Fibroblast of villous mesenchyme (primary cell): ENCODE measurements at places on chromosomes 1 and 21.
A peak's percentile ranks its signal among the peaks of the same experiment; 100 is the strongest.

DNA sequence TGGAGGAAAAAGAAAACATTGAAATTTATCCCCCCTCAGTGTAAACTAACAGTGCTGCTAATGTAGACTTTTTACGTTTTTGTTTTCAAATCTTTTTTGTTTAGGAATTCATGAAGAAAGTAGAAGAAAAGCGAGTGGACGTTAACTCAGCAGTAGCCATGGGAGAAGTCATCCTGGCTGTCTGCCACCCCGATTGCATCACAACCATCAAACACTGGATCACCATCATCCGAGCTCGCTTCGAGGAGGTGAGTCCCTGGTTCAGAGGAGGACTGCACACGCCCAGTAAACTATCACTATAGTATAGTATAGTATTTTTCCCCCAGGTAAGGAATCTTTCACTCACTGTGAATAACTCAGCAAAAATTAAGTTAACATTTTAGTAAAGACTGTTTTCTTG lies 37.8 kb upstream of the BMP8A start:
- DNase-seq, result peak; percentile 85

DNA sequence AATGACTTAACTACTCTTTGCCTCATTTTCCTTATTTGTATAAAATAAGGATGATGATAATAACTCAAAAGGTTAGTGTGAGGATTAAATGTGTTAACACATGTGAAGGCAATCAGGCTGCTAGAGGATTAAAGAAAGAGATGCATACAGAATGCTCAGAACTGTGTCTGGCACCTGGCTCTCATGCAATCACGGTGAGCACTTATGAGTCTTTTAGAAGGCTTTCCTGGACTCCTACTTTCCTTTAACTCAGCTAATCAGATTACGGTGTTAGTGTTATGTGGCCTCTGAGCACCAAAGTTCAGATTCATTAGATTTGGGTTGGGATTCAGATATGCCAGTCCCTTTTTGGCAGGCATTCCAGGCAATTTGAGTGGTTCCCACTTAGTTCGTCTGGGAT lies 311.6 kb upstream of the USP24 start:
- no peak for DNase-seq

DNA sequence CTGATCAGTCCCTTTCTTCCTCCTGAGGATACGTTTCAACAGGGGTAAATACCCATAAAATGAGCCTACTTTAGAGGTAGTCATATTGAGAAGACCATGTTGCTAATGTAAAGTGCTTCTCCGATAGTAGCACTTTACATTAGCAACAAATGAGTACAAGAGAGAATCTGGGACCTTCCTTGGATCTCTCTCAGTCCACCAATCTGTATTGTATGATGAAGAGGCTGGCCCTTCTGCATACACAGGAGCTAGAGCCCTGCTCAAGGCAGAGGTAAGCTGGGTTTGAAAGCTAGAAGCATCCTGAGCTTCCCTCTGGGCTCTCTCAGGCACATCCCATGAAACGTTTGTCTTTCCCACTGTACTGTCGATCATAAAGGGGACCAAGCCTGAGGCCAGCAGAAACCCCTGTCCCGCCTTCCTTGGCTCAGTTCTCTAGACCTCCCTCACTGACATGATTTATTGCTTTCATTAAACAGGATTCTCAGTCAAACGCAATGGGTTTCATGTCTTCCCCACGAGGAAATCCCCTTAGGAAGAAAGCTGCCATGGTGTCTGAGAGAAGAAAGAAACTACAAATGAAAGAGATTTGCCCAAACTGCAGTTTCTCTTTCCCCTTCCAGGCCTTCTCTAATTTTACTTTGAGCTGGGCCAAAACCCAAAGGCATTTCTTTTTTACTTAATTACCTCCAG lies 62.8 kb upstream of the BCAR3 start:
- DNase-seq, result no peak

DNA sequence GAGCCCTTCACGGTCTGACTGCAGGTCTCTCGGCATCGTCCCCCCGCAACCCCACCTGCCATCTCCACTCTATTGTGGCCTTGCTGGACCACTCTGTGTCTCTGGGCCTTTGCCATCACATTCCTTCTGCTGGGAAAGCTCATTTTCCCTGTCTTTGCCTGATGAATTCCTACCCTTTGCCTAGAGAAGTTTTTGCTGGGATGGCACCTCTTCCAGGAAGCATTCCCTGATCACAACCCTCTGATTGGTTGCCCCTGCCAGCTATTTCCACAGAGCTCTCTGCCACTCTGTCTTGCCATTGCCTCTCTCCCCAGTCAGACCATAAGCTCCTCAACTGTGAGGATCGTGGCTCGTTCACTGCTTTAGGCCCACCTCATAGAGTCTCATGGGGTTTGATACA lies 28.9 kb upstream of the GPR37L1 start:
- DNase-seq, result no peak

DNA sequence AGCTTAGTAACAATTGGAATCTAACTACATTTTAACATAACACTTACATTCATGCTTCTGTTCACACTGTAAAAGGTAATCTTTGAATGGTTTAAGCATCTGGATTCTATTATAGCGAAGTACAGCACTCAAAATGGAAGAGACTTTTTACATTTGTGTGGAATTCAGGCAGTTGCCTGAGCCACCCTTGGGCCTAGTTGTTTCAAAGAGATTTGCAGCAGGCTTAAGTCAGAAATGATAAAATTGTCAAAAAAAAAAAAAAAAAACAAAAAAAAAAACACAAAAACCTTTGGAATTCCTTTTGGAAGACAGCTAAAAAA lies 199.9 kb downstream of the LYPLAL1 start:
- DNase-seq, result no peak

DNA sequence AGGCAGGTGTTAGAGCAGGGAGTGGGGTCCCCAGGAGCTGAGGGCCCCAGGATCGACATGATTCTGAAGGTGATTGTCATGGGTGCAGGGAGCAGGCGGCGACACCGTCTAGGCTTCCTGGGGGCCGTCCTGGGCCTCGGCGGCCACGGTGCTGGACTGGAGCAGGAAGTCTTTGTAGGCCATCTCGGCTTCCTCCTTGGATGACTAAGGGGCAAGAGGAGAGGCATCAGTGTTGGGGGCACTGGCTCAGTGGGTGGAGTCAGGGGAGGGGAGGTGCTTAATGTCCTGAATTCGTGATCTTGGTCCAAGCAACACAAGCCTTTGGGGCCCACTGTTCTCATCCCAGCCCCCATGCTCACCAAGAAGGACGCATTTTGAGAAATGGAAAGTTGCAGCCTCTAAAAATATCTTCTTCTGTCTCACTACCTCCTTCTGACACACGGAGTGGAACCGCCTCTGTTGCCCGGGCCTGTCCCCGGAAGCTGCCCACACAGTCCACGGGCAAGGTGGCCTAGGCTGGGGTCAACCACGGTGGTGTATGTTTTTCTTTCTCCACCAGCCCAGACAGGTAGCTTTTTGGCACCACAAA lies 8.6 kb upstream of the FCMR start:
- no peak for DNase-seq

DNA sequence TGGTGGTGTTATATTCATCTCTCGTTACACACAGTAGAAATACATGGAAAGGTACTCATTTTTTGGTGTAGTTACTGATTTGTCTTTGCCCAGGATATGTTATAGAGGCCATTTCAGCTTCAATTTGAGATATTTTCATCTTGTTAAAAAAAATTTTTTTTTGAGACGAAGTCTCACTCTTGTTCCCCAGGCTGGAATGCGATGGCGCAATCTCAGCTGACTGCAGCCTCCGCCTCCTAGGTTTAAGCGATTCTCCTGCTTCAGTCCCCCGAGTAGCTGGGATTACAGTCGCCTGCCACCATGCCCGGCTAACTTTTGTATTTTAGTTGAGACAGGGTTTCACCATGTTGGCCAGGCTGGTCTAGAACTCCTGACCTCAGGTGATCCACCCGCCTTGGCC lies 19.0 kb downstream of the MORC3 start:
- DNase-seq, result peak; percentile 45

- DNase-seq, result no peak
Measured at GRCh38 chr1:204502241-204502640, 7.6 kb upstream of the PIK3C2B start.

DNA sequence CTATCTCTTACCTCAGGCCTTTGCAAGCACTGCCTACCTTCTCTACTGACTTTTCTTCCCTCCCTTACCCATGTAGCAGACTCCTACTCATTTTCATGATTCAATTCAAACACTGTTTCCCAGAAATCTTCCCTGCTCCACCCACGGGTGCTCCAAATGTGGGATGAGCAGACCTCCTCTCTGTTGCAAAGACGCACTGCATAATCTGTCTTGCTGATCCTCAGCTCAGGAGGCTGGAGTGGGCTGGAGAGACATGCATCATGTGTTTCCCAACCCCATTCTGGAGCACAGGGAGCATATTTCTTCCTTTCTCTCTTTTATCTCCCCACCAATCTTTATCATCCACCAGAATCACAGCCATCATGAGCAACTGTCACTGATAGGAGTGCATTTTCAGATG lies 459.9 kb upstream of the NFIA start:
- DNase-seq, result no peak

GRCh38 chr21:14685568-14685967 lies 139.5 kb upstream of the SAMSN1 start:
- DNase-seq, result no peak

GRCh38 chr1:100377590-100378361 lies 25.5 kb downstream of the CDC14A start:
- DNase-seq, result no peak

GRCh38 chr1:193741228-193741627 lies 554.8 kb upstream of the B3GALT2 start:
- DNase-seq, result no peak

- no peak for DNase-seq
Measured at GRCh38 chr1:54574158-54574778, 26.2 kb downstream of the ACOT11 start.

GRCh38 chr21:32645261-32646182 lies 33.3 kb upstream of the CFAP298 start:
- DNase-seq, result no peak

DNA sequence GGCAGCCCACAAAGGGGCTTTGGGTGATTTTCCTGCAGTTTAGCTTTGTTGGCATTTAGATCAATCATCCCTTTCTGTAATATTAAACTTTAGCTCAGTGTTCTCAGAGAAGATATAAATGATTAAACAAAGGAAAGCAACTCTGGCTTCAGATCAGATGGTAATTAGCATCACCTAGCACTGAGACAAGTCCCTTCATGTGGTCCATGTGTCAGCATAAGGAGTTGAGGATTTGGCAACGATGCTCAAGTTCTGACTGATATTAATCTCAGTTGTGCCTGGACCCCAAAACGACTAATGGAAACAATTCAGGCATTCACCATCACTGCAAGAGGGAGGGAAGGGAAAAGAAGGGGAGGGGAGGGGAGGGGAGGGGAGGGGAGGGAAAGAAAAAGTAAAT lies 60.4 kb downstream of the SEC16B start:
- DNase-seq, result no peak

- DNase-seq, result no peak
Measured at GRCh38 chr1:247913786-247914185, 6.3 kb upstream of the OR2T8 start.

DNA sequence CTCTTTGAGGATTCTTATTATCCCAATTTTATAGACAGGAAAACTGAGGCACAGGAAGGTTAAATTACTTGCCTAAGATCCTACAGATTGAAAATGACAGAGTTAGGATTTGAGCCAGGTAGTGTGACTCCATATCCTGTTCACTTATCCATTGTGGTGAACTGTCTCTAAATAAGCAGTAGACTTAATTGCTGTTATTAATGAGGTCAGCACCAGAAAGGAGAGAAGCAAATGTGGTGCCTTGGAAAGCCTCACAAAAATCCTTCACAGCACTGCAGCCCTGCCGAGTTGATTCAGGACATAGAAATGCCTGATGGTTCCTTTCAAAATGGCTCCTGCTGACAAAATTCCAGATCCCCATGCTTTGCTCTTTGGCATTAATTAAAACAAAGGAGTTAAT lies 193.3 kb upstream of the BEND5 start:
- no peak for DNase-seq

- peak; percentile 12 for DNase-seq
Measured at GRCh38 chr21:32278103-32278502, 746 bp downstream of the MIS18A start.

DNA sequence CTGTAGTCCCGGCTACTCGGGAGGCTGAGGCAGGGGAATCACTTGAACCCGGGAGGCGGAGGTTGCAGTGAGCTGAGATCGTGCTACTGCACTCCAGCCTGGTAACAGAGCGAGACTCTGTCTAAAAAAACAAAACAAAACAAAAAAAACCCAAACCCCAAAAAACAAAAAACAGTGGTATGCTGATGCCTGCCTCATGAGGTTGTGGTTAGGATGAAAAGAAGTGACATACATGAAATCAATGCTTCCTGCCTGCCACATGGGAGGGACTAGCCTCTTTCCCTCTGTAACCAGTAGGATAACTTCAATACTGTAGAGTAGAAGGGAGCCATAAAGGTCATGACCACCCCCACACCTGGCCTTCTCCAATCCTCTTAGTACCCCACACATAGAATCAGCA lies 55.2 kb downstream of the TENT5C start:
- no peak for DNase-seq

DNA sequence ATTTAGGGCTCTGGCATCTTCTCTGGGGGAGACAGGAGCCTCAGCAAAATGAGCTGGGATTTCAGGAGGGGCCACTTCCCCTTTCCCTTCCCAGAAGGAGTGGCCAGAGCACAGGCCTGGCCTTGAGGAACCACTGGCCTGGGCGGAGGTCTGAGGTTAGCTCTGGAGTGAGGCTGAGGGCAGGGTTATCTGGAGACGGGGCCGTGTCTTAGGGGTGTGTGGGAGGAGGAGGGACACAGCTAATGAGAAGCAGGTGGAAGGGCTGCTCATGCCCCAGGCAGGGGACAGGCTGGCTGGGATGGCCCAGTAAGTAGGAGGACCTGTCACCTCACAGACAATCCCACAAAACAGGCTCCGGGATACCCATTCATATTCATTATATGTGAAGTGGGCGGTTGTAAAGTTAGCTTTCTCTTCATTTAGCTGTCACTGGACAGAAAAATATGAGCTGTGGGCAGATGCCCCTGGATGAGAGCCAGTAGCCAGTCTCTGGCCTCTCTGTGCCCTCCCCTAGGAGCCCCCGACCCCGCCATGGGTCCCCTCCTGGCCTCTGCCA lies 12.4 kb downstream of the ALX3 start:
- DNase-seq, result no peak

DNA sequence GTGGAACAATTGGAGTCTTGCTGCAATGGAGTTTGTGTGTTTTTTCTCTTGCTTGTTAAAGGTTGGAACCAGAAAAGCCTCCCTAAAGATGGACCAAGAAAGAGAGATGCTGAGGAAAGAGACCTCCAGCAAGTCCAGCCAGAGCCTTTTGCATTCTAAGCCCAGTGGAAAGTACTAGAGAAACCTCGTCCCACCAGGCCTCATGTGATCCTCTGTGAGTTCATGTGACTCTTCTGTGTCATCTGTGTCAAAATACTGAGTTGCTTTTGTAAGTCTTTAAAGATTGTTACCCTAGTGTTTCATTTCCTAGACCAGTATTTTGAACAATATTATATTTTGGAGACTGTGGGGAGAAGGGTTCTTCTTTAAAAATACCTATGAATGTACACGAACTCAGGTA lies 12.5 kb upstream of the EFHD2 start:
- DNase-seq, result no peak

- no peak for DNase-seq
Measured at GRCh38 chr1:119827010-119827409, 15.8 kb upstream of the REG4 start.

DNA sequence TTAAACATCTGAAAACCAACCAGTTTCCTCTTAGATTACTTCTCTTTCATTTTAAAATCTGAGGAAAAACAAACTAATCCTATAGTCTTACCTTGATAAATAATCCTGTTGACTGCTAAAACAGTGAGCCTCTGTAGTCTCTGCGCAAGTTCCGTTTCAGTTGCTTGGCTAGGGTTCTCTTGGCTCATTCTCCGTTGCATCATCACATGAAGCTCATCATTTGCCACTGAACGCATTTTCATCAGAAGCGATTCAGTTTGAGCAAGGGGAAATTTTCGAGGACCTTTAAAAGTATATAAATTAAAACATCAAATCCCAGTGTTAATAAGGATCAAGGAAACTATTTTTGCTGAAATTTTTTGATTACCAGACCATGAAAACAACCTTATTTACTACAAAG lies 96.7 kb upstream of the GNG4 start:
- no peak for DNase-seq
